ENCODE measurements at places on chromosomes 11 and 22.

DNA sequence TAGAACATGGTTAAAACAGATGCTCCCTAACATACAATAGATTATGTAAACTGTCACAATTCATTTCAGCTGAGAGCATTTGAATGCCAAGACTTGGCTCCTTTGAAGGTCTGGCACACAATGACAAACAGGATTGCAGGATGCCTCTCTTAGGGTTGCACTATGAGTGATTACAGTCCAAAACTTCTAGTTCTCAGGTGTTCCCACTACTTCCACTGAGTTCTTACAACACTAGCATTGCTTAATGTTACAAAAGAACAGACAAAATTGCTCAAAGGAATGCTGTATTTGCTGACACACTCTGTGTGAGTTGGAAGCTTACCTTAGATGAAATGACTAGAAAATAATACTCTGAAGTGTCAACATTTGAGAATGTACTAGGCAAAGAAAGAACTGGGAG, 2413.8 kb upstream of the RAG2 start:
- no peak for DNase-seq

- DNase-seq: no peak
These were observed 63.4 kb upstream of the UCP3 start for GRCh38 chr11:74072286-74072685.

DNA sequence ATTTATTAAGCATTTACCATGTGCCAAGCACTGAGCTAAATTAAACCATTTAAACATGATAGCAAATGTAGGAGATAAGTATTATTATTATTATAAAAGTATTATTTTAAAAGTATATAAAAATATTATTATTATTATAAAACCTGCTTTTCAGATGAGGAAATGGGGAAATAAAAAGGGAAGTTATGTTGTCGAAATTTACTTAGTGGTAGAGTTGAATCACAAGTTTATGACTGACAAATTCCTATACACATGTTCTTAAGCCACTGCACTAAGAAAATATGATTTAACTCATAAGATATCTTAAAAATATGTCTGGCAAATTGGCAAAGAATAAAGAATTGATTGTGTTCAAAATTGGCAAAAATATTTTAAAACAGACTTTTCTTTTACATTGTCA, 53.8 kb downstream of the CASP12 start:
- no peak for DNase-seq

GRCh38 chr22:32063701-32064100, 20.6 kb downstream of the SLC5A1 start:
- DNase-seq: no peak

GRCh38 chr11:118002010-118002540, 15.9 kb downstream of the IL10RA start:
- no peak for DNase-seq

DNA sequence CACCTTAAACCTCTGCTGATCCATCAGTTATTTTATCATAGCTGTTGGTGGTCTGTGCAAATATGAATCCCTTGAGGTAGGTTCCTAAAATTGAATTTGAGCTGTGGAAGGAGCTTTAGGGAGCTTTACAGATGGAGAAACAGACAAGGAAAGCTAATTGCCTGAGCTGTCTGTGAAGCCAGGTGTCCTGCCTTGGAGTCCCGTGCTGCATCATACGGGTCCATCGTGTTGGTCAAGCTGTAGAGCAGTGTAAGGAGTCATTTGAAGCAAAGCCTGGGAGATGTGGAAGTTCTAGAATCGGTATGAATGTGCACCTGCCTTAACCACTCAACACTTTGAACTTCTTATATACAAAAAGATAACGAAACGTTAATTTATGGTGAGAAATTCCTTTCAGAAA, 1.0 kb downstream of the POLA2 start:
- no peak for DNase-seq

DNA sequence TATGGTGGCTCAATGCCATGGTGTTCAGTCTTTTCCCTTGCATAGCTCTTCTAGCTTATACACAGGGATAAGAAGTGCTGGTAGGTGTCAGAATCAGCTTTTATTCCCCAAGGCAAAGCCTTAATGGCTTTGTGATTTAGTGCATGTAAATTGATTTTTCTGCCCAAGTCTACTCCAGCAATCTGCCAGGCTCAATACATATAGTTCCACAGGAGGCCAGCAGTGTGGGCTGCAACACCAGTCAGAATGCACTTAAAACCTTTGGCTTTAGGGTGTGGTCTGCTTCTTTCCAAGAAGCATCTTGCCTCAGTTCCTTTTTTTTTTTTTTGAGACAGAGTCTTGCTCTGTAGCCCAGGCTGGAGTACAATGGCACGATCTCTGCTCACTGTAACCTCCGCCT, 14.5 kb upstream of the CAPRIN1 start:
- DNase-seq: no peak

DNA sequence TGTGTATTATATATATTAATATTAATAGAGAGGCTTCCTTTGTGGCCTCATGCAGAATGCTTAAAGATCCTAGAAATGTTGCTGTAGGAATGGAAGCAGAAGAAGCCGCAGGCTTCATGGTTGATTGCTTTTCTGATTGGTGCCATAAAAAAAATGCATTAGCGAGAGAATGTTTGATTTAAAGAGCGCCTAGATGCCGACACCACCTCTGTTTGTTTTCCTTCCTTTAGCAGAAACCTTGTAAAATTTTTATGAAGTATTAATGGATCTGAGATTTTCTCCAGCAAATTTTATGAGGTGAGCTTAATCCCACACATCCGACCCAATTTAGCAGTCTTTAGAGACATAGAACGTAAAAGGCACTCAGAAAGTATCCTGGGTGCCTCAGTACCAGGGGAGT, 587.5 kb downstream of the NTM start:
- DNase-seq: no peak

DNA sequence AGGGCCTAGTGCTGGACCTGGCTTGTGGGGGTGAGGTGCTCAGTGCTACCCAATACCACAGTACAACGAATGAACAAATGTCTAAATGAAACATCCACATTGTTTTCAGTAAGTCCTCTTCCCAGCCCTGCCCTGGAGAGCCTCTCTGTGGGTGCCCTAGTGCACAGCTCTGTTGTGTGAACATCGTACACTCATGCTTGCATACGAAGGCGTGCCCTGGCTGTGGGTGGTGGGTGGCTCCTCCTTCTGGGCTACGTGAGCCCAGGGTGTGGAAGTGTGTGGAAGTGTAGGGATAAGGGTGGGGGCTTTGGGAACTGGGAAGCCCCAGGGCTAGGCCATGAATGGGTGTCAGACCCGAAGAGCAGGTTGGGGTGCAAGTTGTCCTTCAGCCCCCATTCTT, 592 bp upstream of the NLRX1 start:
- no peak for DNase-seq

- no peak for DNase-seq
These were observed 14.8 kb upstream of the FAM168A start for GRCh38 chr11:73612601-73613140.

GRCh38 chr11:70834984-70835560, 417.3 kb downstream of the SHANK2 start:
- DNase-seq: no peak

DNA sequence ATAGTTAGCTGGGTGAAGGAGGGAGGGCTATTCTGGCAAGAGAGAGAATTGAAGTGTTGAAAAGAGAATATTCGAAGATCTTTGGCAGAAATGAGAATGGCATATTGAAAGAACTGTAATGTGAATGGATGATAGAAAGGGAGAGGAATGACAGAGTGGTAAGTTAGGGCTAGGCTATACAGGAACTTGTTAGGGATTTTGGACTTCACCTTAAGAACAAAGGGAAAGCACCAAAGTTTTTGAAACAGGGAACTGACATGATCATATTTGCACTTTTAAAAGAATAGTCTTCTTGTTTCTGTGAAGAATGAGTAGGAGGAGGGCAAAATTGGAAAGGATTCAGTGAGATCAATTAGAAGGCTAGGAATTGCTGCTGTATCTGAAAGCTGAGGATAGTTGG, 119.3 kb downstream of the METTL15 start:
- DNase-seq: no peak

DNA sequence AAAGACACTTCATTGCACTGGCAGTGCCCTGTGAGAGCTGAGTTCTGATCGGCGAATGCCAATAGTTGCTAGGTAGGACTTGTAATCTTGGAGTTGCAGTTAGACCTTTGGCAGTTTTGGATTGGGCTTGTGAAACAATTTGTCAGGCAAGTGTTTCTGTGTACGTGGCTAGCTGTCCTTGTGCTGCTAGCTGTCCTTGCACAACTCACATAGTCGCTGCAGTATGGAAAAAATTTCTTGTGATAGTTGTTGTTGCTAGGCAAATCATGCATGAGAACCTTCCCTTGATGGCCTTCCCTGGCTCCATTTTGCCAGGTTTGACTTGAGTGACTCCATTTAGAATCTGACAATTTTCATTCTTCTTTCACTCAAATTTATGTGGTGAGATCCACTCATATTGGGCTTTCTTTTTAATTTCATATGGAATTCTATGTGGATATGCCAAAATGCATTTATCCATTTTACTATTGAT, 140.7 kb downstream of the APIP start:
- no peak for DNase-seq

DNA sequence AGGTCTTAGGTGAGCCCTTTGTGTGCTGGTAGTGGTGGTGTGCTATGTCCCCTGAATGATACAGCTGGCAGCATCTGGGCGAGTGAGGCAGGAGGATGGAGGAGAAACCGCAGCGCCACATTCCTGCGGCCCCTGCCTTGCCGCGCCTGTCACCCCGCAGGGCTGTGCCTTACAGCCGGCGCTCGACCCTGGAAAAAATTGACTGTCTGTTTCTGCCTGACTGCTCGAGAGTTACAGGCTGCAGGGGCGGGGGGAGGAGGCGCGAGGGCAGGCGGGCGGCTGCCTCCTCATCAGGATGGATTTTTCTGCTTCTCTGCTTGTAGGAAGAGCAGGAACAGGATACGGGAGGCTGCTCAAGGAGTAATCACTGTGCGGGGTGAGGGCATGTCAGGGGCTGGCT, 443.4 kb downstream of the MIAT start:
- DNase-seq: no peak

DNA sequence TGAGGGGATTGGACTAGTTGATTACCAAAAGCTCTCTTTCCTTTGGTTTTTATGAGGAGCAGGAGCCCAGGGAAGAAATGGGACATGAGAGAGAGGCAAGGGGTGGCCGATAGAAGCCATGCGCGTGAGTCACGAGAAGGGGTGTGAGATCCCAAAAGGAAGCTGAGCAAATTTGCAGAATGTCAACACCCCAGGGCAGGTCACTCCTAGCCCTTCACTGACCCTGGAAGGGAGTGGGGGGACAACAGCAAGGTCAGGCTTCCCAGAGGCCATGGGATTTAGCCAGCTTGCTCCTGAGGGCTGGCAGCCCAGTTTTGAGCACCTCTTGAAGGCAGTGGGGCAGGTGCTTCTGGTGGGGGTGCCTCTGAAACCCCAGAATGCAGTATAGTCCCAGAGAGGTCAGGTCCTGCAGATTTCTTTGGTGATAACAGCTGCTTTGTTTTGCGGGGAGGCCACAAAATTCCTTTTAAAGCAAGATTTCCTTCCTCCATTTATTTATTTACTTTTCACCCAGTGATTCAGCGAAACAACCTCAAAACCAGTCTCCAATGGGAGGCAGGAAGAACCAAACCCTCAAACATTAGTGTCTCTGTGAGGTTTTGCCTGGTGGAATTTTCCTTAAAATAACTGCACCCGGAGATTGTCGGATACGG, 40.1 kb upstream of the TIMP3 start:
- no peak for DNase-seq

- DNase-seq: no peak
These were observed 327.1 kb upstream of the MTNR1B start for GRCh38 chr11:92642177-92642931.

DNA sequence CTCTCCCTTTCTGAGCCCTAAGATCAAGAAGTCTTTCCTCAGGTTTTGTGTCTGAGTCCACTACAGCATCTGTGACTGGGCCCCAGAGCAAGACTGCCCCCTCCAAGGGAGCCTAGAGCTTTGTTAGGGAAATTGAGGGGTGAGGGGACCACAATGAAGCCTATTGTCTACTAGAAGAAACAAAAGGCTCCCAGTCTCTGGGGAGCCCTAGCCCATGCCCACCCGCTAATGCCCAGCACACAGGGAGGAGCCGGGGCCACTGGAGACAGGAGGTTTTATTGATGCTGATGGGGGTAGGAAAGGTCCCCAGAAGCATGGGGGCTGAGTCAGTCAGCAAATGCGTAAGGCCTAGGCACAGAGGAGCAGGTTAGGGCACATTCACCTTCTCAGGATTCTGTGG, 14.0 kb downstream of the RHOG start:
- no peak for DNase-seq

Data from T-helper 1 cell (primary cell).